GM23248 (cell line): ENCODE measurements at places on chromosomes 3 and 15.
A peak's percentile ranks its signal among the peaks of the same experiment; 100 is the strongest.

DNA sequence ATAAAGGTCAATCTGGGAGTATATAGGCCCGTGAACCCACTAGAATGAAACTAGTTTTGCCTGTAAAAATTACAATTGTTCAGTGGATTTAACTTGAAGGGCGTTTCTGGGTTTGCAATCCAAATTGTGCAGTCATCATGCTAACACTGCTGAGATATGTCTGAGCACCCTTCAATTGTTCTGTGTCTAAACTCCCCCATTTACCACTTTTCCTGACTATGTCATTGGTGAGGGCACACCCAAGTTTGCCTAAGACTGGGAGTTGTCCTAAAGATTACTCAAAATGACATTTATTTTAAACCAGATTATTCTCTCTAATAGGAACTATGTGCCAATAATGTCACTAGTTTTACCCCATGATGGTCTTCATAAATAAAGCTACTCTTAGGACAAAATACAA lies 54.6 kb downstream of the EMC4 start:
- peak; percentile 30 for DNase-seq

- no peak for DNase-seq
These were observed 404.2 kb downstream of the RSL24D1 start for GRCh38 chr15:54792526-54792925.

DNA sequence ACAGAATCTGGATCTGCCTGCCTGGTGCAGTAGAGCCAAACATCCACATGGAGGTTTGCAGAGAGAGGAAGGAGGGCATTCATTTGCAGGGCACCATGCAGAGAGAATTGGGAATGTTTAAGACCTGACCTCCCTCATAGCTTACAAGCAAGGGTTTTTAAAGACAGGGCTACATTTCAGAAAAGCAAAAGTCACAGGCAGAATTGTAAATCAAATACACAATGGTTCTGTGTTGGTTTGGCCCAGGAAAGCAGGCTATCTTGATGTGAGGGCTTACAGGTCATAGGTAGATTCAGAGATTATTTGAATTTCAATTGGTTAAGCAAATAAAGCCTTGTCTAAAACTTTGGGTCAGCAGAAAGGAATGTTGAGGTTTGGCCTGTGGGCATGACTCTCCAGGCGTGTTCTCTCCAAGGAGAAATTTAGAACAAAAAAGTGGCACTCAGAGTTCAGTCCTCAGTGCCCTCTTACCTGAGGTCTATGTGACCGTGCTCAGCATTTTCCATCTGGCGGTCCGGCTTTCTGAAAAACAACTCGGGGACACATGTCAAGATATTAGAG lies 91.5 kb downstream of the CD47 start:
- peak; percentile 60 for DNase-seq

DNA sequence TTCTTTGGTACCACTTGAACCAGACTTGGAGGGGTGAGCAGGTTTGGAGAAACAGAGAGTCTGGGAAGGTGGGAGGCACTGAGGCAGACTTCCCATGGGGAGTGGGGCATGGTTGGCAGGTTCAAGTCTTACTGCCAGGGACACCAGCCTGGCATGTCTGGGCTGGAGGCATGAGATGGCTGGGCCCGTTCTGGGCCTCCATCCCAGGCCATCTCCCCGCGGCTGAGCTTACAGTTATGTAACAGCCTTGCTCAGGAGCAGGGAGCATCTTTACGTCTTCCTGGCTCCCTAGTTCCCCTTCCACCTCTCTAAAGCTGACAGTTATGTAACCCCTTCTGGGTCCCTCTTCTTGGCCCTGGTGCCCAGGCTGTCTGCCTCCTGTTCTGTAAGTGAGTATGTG lies 12.4 kb downstream of the VIPR1 start:
- DNase-seq = no peak

GRCh38 chr3:15052335-15053242 lies 12.5 kb downstream of the MRPS25 start:
- no peak for DNase-seq

- peak; percentile 94 for DNase-seq
These were observed 50.2 kb downstream of the CHP1 start for GRCh38 chr15:41281236-41281635.

DNA sequence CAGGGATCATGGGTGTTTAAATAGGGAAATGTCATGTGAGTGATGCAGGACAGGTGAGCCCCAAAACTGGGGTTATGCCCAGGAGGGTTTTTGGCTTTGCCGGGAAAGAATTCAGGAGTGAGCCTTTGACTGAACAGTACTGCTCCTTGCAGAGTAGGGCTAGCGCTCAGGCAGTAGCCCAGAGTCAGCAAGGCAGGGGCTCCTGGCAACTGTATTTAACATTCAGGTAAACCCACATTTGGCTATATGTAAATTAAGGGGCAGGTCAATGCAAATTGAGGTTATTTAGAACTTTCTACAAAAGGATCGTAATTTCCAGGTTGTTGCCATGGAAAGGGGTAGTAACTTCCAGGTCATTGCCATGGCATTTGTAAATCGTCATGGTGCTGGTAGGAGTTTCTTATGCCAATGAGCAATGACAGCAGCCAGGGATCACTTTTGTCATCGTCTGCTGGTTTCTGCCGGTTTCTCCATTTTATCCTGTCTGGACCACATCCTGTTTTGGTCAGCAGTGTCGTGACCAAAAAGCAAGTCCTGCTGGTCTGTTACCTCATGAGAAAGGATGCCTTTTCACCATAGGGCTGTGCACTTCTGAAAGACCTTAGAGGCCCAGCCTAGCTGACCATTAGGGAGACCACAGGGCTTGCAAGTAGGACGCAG lies 24.3 kb downstream of the MTHFS start:
- peak; percentile 27 for DNase-seq

GRCh38 chr3:166527325-166527724 lies 690.1 kb upstream of the BCHE start:
- no peak for DNase-seq

GRCh38 chr3:48765376-48765775 lies 48.4 kb upstream of the IP6K2 start:
- DNase-seq = peak; percentile 46

GRCh38 chr15:65824941-65825544 lies 33.0 kb upstream of the DENND4A start:
- peak; percentile 80 for DNase-seq

DNA sequence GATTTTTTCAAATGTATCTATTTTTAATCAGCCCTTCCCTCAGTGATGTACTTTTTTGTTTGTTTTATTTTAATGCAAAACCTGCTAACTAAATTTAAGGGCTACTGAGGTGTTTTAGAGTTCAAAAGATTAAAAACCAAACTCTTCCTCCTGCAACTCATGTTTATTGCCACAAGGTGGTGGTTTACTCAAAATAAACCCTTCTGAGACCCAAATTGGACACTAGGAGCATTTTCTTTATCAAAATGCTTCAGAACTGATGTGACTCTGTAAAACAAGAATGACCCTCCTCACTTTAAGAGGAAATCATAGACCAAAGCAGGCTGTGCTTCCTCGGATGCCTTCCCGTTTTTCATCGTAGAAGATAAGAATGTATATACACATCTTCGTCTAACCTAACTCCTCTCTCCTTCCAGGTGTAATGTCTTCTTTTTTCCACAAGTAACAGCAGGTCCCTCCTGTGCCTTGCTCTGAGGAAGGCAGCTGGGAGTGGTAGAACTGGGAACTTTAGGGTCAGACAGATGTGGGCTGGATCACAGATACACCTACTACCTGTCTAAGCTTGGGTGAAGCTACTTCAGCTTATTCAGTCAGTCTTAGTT lies 2.9 kb upstream of the NME9 start:
- DNase-seq = peak; percentile 70

GRCh38 chr3:197333901-197334639 lies 35.7 kb upstream of the DLG1 start:
- DNase-seq = no peak

GRCh38 chr3:101996832-101997231 lies 147.5 kb downstream of the NFKBIZ start:
- DNase-seq = no peak

DNA sequence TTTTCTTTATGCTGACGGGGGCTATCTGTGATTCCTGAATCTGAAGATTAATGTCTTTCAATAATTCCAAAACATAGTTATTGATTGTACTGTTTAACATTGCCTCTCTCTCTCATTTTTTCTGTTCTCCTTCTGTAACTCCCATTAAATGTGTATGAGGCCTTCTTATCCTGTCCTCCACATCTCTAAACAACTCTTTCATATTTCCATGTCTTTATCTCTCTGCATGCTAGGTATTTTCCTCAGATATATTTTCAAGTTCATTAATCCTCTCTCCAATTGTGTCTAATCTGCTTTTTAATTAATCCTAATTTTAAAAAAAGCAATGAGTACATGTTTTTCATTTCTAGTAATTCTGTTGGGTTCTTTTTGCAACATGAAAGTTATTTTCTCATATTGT lies 173.2 kb downstream of the TLE3 start:
- no peak for DNase-seq
